ENCODE measurements at places on chromosomes 2 and 18.
A peak's percentile ranks its signal among the peaks of the same experiment; 100 is the strongest.

DNA sequence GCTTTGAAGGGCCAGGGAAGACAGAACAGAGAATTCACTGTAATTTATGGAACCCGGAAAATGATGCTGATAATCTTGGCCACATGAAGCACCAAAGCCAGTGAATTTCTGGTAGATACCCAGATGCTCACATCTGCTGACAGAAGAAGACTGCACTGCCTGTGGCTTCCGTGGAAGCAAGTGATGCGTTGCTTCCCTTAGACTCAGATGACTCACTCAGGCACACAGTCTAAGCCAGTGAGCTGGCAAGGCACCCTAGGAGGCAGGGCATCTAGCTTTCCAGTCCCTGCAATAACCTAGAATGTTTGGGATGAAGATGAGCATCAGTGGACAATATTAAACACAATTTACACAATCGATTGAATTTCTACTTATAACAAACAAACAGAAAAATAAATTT lies 284.7 kb downstream of the CMPK2 start:
- no peak for DNase-seq

GRCh38 chr2:155308367-155309009 lies 610.0 kb downstream of the KCNJ3 start:
- no peak for DNase-seq

- no peak for DNase-seq
Observed at GRCh38 chr2:48278590-48278989, 251.4 kb upstream of the STON1 start.

DNA sequence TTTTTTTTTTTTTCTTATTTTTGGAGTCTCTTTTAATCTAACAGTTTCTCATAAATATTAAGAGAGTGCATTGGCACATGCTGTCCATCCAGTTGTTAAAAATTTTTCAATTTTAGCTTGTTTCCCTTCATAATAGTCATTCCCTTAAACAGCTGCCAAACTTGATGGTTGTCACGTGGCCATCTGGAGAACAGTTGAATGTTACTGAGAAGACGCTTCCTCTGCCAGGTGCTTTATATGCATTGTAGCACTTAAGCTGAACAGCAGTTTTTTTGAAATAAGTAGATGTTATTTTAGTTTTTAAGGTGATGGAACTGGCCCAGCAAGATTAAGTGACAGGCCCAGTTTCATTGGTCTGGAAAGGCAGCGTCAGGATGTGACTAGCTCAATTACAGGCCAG lies 3.3 kb downstream of the SMARCAL1 start:
- DNase-seq, result no peak

DNA sequence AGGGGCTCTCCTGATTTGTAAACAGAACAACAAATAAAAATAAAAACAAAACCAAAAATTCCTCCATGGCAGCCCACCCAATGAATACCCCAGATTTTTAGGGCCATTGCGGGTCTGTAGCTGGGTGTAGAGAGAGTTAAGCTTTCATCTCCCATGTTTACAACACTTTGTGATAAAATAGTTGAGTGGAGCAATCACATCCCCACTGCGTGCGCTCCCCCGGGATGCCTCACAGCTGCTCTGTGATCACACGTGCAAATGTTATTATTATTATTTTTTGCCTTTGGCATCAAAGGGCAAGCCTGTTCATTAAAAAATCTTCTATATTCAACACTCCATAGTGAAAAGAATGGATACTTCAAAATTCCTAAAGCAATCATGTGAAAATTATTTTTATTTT lies 118.0 kb downstream of the MBP start:
- no peak for DNase-seq

DNA sequence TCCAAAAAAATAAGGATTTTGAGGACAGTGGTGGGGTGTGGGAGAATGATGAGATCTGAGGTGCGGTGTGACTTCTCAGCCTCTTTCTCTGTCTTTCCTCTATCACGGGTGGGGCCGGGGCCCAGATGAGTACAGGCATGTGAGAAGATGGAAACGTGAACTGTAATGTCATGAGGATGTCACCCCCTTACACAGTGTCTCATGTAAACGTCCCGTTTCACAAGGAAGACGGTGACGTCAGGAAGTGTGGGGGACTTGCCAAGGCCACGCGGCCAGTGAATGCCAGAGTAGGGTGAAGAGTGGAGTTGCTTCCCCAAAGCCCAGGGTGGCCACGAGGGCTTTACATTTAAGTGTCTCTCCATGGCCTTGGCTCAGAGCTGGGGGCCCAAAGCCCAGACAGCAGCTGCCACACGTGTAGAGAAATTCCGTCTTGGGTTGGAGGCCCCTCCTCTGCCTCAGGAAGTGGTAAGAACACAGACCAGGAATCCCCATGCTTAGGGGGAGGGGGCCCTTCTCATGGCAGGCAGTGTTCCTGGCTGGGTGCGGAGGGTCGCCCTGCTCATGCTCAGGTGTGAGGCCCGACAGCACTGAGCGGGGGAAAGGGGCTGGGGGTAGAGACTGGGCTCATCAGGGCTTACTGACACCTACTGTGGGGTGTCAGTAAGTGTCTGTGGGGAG lies 80.9 kb upstream of the SMAD7 start:
- no peak for DNase-seq

- no peak for DNase-seq
Observed at GRCh38 chr2:233418052-233418760, 63.9 kb downstream of the DGKD start.

GRCh38 chr2:138023976-138024375 lies 59.7 kb downstream of the HNMT start:
- no peak for DNase-seq

DNA sequence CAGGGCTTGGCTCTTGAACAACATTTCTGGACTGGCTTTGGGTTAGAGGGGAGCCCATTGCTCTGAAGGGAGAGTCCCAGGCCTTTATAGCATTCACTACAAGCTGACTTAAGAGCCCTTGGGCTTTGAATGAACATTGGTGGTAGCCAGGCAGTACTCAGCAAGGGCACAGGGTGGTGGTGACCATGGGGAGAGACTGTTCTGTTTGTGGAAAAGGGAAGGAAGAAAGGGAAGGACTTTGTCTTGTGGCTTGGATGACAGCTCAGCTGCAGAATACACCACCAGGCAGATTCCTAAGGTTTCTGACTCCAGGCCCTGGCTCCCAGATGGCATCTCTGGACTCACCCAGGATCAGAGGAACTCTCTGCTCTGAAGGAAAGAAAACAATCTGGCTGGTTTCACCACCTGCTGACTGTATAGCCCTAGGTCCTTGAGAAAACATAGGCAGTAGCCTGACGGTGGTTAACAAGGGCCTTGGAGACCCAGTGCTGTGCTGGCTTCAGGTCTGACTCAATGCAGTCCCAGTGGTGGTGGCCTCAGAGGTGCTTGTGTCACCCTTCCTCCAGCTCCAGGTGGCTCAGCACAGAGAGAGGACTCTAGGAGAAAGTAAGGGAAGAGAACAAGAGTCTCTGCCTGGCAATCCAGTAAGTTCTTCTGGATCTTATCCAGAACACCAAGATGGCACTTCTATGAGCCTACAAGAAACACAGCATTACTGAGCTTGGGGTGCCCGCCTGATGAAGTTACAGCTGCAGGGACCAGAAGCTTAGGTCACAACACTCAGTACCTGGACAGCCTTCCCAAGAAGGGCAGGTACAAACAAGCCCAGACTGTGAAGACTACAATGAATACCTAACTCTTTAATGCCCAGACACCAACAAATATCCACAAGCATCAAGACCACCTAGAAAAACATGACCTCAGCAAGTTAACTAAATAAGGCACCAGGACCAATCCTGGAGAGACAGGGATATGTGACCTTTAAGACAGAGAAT lies 16.4 kb upstream of the ABCB11 start:
- no peak for DNase-seq

DNA sequence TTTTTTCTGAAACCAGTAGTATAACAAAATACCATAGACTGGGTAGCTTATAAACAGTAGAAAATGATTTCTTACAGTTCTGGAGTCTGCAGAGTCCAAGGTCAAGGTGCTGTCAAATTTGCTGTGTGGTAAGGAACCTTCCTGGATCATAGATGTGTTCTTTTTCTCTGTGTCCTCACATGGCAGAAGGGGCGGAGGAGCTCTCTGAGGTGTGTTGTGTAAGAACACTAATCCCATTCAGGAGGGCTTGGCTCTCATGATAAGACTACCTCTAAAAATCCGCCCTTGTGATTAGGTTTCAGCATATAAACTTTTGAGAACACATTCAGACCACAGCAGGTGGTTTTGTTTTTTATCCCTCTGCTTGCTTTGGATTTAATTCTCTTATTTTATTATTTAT lies 25.7 kb downstream of the ANKRD62 start:
- DNase-seq, result no peak

- DNase-seq, result no peak
Observed at GRCh38 chr2:238091436-238092060, 8.6 kb upstream of the ESPNL start.

- peak; percentile 60 for DNase-seq
Observed at GRCh38 chr2:110858135-110858725, 125.9 kb downstream of the ACOXL start.

DNA sequence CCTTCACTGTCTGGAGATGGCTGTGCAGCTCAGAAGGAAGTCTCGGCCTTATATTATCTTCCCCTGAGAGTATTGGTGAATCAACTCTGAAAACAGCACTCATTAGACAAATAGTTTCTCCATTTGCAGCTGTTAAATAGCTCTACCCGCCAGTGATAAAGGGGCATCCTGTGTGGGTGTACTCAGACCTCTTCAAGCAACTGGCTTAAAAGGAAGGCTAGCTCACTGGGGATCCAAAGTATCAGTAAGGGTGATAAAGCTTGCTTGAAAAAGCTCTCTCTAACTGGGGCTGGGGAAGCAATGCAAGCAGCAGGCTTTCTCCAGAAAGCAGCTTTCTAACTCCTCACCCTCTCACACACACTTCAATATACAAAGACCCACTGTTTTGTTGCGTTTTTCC lies 64.9 kb upstream of the PSMD14 start:
- no peak for DNase-seq

- no peak for DNase-seq
Observed at GRCh38 chr2:150610670-150611279, 123.3 kb upstream of the RND3 start.

DNA sequence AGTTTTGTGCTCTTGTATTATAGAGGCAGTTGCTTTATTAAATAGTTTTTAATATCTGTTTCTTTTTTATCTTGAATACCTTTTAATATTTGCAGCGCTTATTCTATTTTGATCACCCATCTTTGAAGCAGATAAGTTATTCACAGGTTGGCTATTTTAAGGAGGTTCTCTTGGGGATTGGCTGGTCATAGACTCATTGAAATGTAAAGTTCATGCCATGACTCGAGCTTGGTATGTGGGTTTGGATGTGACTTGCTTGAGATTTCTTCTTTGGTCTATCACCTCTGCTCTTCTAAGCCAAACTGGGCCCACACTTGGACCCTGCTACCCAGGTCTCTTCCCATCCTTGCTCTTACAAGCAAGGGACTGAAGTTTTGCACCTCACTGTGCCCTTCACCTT lies 33.6 kb downstream of the FARP2 start:
- DNase-seq, result no peak

- DNase-seq, result no peak
Observed at GRCh38 chr2:189437926-189438325, 3.3 kb upstream of the WDR75 start.

Measured in NCI-H345 (cell line).